ENCODE measurements at places on chromosomes 2 and 18. TPM values are rescaled to one million over a fixed set of nuclear protein-coding genes. Genes with fewer than 3 reads are reported as not detected.

Gene DUSP19
- 1.2 TPM for total RNA-seq

Gene CD8A
- total RNA-seq: 0.17 TPM

- no peak for DNase-seq
Measured at GRCh38 chr2:28570431-28570830, 74.6 kb downstream of the PLB1 start.

- DNase-seq: no peak
Measured at GRCh38 chr2:169294001-169294675, 68.2 kb downstream of the LRP2 start.

- no peak for DNase-seq
Measured at GRCh38 chr2:38716185-38716584, 35.0 kb downstream of the SRSF7 start.

GRCh38 chr2:7683708-7684107, 766.5 kb downstream of the RNF144A start:
- DNase-seq: no peak

DNA sequence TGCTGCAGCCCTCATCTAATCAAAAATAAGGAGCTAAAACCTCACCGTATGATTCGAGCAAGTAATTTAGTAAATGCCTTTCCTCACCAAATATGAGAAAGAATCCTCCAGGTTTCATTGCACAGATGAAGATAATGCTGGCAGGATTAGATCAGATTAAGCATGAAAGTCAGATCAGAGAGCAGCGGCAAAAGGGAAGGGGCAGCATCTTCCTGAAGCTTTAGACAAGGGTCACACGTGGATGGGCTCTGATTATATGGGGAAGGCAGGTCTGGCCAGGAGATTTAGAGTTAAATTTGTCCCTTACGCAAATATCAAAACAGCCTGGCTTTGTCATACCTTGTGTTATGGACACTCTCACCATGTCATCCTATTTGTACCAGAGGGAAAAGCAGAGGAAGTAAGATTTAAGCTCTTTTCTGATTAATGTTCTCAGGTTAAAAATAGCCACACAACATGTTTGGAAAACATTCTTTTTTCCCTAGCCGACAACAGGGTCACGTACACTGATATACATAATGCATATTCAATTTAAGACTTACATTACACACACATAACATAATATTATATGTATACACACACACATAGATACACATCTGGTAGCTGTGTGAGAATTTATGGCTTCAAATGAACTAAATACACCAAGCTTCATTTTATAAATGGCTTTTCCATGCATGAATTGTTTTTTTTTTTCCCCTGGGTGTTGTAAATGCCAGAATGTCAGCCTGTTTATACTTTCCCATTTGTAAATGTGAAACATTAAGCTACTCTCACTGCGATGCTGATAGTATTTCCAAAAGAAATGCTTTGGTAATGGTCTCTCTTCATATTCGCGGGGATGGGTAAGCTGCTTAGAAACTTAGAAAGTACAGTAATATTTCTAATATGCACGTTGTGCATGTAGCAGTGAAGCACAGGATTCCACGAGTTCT, 196.3 kb upstream of the SIX3 start:
- DNase-seq: no peak

DNA sequence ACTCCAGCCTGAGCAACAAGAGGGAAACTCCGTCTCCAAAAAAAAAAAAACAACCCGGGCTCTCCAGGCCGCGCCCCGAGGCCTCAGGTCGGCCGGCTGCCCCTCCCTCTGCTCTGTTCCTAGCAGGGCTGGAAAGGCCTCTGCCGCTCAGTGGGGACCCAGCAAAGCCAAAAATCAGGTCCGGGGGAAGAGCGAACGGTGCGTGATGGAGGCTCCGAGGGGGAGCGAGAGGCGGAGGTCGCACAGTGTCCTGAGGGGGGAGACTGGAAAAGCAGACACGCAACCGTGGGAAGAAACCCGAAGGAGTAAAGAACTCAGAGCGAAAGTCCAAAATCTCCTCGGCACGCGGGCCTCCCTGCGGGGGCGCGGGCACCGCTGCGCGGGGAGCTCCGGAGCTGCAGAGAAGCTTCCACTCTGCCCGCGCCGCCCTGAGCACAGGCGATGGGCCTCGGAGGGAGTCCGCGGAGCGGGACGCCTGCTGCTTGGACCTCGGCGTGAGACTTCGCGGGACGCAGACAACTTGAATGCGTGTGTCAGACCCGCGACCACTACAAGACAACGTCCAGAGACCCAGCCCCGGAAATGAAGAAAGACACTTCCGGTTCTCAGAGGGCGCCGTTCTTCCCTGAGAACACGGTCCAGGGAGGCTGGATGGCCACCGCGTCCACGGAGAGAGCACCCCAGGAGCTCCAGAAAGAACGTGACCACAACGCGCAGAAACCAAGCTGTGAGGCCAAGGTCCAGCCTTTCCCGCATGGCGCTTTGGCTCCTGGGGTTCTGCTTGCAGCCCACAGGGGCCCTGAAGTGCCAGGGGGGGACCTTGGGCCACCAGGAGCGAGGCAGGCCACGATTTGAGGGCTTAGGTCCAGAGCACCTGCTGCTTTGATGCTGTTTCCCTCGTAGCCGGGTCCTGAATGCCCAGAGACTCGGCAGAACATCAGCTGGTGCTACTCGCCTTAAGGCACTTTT, 219.8 kb downstream of the DPP10 start:
- no peak for DNase-seq

DNA sequence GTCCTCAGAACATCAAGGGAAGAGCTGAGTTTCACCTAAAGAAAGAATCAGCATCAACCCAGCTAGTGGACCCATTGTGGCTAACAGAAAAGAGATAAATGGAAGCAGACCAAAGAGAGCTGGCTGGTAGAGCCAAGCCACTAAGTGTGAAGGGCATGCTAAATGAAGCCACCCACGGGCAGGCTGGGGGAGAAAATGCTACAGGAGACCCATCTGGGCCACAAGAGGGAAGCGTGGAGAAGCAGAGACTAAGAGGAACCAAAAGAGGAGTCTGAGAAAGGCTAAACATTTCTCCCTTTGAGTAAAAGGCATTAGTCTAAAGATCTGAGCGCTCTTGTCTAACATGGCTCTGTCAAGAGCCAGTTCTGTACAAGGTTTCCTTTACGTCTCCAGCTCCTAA, 15.8 kb downstream of the CWC22 start:
- no peak for DNase-seq
